ENCODE measurements at places on chromosomes 2 and 18. TPM values are rescaled to one million over a fixed set of nuclear protein-coding genes. Genes with fewer than 3 reads are reported as not detected.

The IL1RL2 gene
- 0.09 TPM for total RNA-seq

- no peak for DNase-seq
These were observed 4.4 kb upstream of the CHRNG start for GRCh38 chr2:232534940-232535651.

- DNase-seq = no peak
These were observed 44.1 kb downstream of the SCN2A start for GRCh38 chr2:165283342-165283741.

- DNase-seq = no peak
These were observed 138.1 kb downstream of the SUCLG1 start for GRCh38 chr2:84320940-84321339.

GRCh38 chr2:240231838-240232244 is 91.4 kb upstream of the OTOS start:
- DNase-seq = no peak

The CLEC4F gene
- 0.34 TPM for total RNA-seq

- no peak for DNase-seq
These were observed 500.2 kb downstream of the XIRP2 start for GRCh38 chr2:167388497-167388896.

The CYRIA gene
- total RNA-seq = 33.7 TPM

The DPP10 gene
- not detected for total RNA-seq

The CGREF1 gene
- 4.8 TPM for total RNA-seq

GRCh38 chr2:163716101-163716500 is 19.7 kb downstream of the FIGN start:
- no peak for DNase-seq

DNA sequence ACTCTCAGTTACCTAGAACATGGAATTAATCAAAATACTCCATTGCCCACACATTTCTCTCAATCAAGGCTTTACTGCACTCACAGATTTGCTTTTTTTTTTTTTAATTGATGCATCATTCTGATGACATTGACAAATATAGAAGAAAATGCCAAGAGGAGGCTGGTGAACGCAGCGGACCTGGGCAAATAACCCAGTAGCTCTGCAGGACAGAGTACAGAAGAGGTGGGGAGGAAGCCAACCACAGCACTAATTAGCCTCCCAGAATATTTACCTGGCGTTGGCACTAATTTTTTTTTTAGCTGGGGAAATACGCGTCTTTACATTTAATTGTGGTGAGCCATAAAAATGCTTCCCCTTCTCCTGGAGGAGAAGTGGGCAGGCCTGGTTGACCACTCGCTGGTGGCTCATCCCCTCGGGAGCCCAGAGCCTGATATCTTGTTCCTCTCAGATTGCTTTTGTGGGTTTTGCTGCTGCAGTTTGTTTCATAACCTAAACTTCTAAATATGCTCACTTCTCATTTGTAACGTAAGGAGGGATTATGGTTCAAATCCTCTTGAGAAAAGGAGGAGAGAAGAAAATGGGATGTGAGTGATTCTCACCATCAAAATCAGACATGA is 165.8 kb upstream of the EPB41L3 start:
- DNase-seq = no peak

DNA sequence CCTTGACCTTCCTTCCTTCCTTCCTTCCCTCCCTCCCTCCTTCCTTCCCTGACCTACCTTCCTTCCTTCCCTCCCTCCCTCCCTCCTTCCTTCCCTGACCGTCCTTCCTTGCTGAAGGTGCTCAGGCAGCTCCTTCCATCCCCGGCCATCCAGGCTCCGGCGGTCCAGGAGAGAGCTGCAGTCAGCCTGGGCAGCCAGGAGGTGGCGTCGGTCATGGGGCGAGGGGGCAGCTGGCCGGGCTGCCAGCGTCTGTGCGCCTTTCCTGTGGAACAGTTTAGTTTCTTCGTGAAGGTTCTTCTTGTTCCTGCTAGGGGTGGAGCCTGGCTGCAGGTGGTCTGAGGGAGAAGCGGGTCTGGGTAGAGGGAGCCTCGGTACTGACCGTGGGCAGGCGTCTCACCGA is 15.7 kb downstream of the GPR35 start:
- peak; percentile 26 for DNase-seq

The STARD6 gene
- total RNA-seq = not detected

- DNase-seq = no peak
These were observed 22.8 kb downstream of the TTLL4 start for GRCh38 chr2:218733171-218734021.

GRCh38 chr2:43011158-43011491 is 215.3 kb downstream of the ZFP36L2 start:
- no peak for DNase-seq

GRCh38 chr2:96356889-96357288 is 21.3 kb downstream of the NCAPH start:
- no peak for DNase-seq

The SERPINB12 gene
- not detected for total RNA-seq

The ITGB6 gene
- total RNA-seq = 0.85 TPM

- no peak for DNase-seq
These were observed 24.4 kb upstream of the MBOAT2 start for GRCh38 chr2:9027884-9028283.

The HRH4 gene
- total RNA-seq = 0.19 TPM

The CPSF3 gene
- 99.6 TPM for total RNA-seq

- no peak for DNase-seq
These were observed 430.0 kb upstream of the TNP1 start for GRCh38 chr2:217289907-217290280.

DNA sequence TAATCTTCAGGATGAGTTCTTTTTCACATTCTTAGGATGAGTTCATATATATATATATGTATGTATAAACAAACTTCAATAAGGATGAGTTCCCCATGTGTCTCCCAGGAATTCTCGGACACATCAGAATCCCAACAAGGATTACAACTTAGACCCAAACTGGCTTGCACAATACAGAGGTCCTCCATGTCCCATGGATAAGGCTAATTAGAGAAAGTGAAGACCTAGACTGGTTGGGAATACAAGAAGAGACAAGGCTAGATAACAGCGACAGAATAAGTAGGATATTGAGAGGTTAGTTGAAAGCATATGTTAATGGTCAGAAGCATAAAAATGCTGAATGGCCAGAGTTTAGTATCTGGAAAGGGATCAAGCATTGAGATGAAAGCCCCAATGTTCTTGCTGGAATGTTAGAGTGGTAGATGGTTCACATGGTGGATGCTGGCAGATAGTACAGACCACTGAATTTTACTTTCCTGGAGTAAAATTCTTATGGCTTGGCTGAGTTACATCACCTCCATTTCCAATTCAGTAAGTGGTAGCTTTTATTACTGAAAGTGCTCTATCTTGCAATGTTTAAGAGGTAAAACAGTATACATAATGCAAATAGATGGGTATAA is 154.9 kb upstream of the EPHA4 start:
- no peak for DNase-seq

DNA sequence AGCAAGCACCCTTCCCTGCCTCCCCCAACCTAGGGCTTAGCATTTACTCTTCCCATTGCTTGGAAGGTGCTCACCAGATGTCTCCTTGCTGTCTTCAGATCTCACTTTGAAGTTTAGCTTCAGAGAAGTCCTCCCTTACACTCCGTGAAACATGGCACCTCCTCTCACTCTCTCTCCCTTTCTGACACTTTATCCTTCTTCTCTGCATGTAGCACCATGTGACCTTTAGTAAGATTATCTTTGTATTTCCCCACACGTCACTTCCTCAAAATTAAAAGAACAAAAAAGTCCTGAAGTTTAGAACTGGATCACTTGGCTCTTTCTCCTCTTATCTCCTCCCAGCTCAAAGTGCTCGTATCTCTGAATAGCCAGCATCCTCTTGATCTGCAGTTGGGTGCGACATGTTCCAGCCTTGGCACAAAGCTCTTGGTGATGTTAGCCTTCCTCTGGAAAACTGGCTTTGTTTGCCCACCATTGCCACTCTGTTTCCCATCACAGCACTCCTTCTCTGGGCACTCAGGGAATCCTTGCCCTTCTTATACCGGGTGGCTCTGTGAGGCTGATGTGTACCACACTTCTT is 40.6 kb upstream of the EPAS1 start:
- no peak for DNase-seq

The PLB1 gene
- 0.05 TPM for total RNA-seq

GRCh38 chr2:98807221-98807620 is 76.3 kb upstream of the MGAT4A start:
- DNase-seq = no peak

DNA sequence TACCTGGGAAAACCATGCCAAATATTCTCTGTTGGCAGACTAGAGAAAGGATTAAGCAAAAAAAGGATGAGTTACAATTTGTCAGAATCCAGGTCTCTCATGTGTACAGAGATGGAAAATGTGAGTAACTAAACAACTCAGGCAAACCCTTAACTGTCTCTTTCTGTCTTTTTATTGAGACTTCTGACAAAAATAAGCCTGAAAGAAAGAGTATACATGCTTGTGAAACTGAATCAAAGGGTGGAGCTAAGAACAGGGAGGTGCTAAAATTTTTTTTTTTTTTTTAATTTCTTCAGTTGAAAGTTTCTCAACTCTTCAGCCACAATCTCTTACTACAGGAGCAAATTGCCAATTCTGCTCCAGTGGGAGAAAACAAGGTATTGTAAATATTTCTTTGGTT is at the start of gene SERPINB10:
SERPINB10 (plus strand) TSS at position 295 of the 400 bp plus-strand sequence. CDS start 7,553 bp downstream, outside the sequence.
- DNase-seq = no peak

GRCh38 chr2:172639823-172640222 is 83.9 kb downstream of the PDK1 start:
- peak; percentile 30 for DNase-seq

- DNase-seq = no peak
These were observed 66.2 kb upstream of the DLX2 start for GRCh38 chr2:172168917-172169346.

The ZEB2 gene
- 8.4 TPM for total RNA-seq

DNA sequence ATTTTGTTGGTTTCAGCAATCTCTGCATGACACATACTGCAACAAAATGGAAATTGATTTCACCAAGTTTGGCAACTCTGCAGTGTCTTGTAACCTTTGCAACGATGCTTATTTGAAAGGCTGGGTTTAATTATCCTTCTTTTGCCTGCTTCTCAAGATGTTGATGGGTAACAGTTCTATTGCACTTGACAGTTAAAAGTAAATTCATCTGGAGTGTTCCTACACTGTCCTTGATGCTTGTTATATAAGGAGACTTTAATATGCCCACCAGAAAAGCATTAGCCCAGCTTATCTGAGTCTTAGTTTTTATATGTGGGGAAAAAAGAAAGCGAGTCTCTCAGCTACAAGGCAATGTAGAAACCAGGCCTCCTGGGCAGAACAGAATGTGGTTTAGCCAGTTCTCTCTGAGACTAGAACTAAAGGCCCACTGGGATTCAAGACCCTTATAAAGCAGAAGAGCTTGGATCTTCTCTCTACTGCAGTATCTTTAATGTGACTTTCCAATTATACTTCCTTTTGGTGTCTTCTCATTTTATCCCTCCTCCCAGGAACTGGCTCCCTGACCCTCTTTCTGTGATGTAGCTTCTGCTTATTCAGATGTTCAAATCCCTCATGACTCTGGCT is 106.8 kb upstream of the LYPD6 start:
- DNase-seq = no peak

DNA sequence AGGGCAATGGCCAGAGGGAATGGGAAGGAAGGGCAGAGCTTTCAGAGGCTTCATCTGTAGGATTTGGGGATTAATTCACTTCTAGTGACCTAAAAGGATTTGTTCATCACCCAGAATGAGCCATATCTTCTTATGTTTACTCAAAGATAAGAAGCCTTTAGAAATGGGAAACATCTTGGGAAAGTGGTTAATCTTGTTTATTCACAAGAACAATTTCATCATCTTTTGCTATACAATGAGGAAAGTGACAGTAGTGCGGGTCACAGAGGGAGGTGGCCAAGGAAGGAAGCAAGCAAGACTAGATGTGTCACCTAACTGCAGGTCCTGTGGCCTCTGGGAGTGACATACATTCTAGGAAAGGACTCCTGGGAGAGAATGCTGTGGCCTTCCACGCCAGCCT is 140.4 kb upstream of the ALPP start:
- no peak for DNase-seq

GRCh38 chr2:232455426-232456255 is at the start of gene ALPI:
TSS of gene ALPI (plus strand) at chr2:232456153. CDS start at chr2:232456200, 47 bp downstream.
- DNase-seq = no peak

DNA sequence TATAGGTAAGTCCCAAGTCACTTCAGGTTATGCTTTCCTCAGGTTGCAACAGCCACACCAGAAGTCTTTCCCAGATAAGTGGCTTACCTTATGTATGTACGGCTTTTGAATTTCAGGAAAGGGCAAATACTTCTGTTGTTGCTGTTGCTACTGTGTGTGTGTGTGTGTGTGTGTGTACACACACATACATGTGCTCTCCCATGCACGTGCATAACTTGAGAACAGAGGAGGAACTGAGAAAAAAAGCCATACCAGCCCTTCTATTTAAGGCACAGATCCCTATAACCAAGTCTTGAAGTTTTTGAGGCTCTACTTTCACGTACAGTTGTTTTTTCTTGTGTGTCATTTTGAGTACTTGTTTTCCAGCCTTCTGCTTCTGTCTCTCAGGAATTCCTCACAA is 62.4 kb downstream of the WDPCP start:
- DNase-seq = no peak

DNA sequence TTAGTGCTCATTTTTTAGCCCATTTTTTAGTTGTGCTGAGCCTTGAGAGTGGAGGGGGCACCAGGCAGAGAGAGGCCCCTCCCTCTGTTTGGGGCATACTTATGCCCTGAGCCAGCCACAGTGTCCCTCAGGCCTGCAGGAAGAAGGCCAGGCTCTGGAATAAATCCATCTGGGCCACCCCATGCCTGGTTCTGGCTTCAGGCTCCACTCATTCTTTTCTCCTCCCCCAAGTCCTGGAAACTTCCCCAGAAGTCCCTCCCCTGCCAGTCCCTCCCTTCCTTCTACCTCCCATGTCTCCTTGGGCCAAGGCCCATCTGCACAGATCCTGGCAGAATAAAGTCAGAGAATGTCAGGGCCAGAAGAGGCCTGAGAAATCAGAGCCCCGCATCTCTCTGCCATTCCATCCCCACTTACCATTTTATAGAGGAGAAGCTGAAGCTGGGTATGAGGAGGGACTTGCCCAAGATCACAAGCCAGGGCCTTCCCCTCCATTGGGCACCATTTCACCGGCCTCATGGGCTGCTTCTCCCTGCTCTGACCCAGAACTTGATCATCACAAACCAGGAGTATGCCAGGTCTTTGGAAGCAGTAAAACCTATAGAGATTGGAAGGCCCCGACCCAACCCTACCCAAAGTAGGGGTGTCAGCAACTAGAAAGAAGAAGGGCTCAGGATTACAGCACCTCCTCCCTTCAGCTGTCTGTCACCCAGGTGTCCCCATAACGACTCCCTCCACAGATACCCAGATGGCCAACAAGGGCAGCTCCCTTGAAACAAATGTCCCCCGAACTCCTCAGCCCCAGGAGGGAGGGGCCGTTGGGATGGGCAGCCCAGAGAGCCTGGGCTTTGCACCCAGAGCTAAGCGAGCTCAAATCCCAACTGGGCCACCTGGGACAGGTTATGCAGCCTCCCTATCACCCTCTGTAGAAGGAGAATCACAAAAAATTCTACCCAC is 108.4 kb downstream of the POLR1A start:
- no peak for DNase-seq

- DNase-seq = no peak
These were observed 18.9 kb downstream of the FAM178B start for GRCh38 chr2:96967436-96967835.

The MFSD2B gene
- under 0.01 TPM for total RNA-seq

DNA sequence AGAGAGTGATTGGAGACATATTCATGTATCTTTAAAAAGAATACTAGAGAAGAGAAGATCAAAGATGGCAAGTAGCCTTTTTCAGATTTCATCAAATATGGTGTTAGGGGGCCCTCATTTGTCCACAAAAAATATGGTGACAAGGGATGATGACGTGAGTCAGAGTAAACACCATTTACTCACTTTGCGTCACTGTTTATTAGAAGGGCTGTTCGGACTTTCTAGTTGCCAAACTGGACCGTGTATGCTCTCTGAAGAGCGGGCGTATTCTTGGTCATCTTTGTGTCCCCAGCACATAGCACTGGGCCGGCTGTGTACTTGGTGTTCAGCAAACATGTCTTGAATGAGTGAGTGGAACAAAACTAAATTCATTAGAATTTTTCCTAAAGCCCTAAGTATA is 37.5 kb downstream of the TTC39C start:
- no peak for DNase-seq

Measured in dermis blood vessel endothelial cell (primary cell).